GM12892 (cell line): ENCODE measurements at places on chromosomes 3 and 15.

GRCh38 chr3:133917144-133917543 lies 21.5 kb upstream of the RAB6B start:
- DNase-seq, result no peak

- no peak for DNase-seq
These were observed 14.6 kb upstream of the ATP10A start for GRCh38 chr15:25877681-25878080.

DNA sequence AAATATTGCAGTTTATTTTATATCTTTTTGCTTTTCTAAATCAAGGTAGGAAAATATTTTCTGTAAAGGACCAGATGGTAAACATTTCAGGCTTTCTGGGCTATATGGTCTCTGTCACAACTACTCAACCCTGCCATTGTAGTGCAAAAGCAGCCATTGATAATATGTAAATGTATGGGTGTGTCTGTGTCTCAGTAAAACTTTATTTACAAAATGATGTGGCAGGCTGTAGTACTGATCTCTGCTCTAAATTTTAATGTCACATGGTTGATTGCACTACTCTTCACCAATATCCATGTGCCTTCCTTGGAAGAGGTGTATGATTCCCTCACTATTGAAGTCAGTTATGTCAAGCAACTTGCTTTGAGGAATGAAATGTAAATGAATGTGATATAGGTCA lies 175.0 kb downstream of the GOLIM4 start:
- DNase-seq, result no peak

DNA sequence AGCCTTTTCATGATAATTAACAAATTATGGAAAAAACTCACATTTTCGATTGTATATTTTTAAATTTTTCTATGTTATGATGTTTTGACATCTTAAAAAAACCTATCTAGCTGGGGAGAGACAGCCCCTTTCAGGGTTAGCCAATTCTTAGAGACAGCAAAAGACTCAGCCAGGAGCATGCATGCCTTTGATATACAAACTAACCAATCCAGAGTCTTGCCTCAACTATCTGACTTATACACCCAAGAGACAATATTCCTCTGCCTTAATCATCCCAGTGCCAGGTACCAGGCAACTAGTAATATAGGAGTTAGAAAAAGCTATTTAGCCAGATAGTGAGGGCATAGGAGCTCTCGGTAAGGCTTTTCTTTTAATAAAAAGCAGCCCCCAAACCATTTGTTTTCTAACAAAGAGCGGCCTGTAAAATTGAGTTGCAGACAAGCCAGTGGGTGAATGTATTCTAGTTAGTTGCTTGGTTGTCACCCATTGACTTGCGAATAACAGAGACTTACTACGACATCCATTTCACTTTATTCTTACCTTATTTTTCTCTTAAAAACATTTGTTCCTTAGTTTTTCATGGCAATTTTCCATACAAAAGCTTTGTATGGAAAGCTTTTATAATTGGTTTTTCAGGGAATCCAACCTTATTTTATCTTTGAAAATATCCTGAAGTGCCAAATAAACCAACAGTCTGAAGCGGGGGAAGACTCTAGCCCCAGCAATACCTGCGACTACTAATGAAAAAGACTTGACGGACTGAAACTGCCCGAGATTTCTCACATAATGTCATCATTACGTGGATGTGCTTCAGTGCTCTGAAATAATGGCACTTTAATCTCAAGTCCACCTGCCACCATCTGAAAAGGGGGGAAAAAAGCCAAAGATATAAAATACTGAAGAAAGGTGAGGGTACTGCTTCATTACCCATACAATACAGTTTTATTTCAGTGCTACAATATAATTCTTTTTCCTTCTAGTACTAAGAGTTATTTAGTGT lies 64.6 kb upstream of the ATP2C1 start:
- DNase-seq, result no peak

- no peak for DNase-seq
These were observed 276.6 kb upstream of the GADL1 start for GRCh38 chr3:31170932-31171670.

GRCh38 chr3:123089611-123090331 lies 22.9 kb downstream of the PDIA5 start:
- DNase-seq, result no peak

- no peak for DNase-seq
These were observed 46.2 kb downstream of the SLC25A26 start for GRCh38 chr3:66267031-66267430.

DNA sequence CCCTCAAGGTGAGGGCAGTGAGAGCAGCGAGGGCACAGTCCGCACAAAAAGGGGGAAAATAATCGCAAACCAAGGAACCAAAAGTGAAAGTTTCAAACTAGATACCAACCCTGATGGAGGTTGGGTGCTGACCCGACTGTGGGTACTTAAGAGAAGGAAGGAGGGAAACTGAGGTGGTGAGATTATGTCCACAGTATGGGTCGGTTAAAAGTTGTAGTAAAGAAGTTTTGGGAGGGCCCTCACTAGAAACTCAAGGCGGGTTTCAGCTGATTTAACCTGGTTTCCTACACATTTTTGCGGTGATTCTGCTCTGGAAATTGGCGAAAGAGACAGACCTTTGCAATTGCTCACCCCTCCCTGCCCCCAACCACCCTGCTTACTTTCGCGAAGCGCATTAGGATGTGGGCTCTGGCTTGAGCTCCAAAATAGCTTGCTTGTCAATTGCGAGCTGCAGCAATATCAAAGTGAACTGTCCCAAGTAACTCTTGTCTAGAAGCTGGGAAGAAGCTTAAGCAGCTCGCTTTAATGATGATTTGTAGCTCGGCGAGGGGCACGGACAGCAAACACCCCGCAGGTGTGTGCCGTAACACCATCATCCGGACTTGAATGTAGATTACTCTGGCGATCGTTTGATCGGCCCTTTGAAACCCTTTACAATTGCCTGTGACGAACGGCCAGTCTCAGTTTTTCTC lies 15.8 kb downstream of the SOX2 start:
- no peak for DNase-seq

GRCh38 chr3:168714609-168715240 lies 619.0 kb upstream of the GOLIM4 start:
- no peak for DNase-seq

GRCh38 chr3:14564741-14565140 lies 24.6 kb upstream of the GRIP2 start:
- no peak for DNase-seq

- DNase-seq, result no peak
These were observed 164.3 kb downstream of the PCCB start for GRCh38 chr3:136414476-136414875.

- DNase-seq, result no peak
These were observed 118.1 kb downstream of the CLSTN2 start for GRCh38 chr3:140052771-140053702.

DNA sequence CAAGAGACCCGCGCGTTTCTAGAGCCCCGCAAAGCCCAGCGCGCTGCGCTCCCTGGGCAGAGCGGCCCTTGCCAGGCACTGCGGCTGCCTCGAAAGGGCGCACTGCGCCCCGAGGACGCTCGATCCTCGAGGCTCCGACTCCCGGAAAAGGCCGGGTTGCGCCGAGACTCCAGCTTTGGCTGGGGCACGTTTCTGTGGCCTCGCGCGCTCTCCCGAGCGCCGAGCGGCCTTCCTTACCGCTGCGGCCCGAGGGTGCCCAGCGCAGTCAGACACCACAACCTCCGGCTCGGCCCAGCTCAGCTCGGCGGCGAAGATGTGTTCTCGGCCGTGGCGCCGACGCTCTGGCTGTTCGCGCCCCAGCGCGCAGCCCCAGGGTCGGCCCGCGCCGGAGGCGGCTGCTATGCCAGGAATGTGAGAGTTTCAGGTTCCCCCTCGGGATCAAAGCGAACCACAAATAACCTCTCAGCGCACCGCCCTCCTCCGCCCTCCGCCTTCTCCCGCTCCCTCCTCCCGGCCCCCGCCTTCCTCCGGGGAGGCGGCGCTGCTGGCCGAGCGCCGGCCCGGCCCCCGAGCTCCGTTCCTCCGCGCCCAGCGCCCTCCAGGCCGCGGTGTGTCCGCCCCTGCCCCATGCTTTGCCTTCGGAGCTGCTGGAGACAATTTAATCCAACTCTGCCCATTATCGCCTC lies at the start of gene AMOTL2:
AMOTL2 (minus strand) TSS at position 343 of the 686 bp plus-strand sequence. CDS start 3,014 bp downstream, outside the sequence.
- DNase-seq, result peak; percentile 56

DNA sequence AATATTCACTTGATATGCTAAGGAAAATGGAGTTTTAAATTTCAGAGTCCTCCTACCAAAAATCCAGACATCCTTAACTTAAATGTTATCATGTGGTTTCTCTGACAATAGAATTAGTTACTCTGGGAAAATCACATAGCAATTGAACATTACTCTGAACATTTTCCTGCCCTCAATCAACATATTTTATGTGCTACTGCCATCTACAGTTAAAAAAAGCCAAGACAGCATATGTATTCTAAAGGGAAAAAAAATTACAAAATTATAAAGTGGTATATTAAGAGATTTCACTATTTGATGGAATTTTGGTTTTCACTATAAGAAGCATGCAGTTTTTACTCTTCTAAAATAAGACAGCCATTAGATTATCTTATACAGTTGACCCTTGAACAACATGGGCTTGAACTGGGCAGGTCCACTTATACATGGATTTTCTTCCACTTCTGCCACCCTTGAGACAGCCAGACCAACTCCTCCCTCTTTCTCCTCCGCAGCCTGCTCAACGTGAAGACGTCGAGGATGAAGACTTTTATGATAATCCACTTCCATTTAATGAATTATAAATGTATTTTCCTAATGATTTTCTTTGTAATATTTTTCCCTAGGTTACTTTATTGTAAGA lies 122.3 kb downstream of the ATP1B3 start:
- no peak for DNase-seq

DNA sequence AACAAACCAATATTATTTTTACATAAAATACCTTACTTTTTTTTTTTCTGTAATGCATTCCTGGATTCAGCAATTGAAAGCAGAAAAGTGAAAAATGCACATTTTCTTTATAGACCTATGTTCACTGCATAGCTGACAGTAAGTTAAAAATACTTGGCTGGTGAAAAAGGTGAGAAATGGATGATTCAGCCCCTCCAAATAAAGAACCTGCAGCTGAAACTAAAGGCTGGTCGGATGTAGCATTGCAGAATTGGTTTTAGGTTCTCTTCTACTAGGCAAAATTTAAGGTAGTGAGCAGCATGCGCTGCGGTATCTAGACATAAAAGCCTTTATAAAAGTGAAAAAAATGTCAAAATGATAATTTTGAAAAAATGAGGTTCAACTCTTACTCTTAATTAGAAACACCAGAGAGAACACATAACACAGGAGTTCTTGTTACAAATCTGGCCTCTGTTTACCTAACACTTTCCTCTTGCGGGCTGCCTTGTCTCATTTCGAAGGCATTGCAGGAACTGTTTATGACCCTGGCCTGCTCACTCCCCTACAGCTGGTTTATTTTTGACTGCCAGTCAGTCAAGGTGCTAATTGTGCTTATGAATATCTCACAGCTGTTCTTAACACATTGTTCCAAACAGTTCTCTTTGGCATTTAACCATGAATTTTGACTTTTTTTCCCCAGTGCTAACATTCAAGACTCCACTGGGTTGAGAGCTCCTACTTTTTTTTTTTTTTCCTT lies 455.4 kb upstream of the TBL1XR1 start:
- no peak for DNase-seq

DNA sequence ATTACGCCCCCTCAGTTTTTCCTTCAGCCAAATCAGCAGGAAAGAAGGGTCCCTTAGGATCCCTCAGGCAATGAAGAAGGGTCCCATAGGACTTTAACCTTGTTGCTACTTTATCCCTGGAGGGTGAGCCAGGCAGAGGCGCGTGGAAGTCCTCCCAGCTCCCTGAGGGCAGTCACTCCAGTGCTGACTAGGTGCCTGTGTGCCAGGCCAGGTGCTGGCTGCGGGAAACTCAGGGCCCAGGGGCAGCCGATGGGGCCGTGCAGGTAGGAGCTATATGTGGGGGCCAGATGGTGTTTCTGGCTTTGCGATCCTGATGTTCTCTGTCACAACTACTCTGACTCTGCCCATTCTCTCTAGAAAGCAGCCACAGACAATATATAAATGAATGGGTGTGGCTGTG lies 42.8 kb upstream of the IQSEC1 start:
- DNase-seq, result no peak

GRCh38 chr3:187521546-187521945 lies 148.6 kb downstream of the SST start:
- DNase-seq, result no peak

DNA sequence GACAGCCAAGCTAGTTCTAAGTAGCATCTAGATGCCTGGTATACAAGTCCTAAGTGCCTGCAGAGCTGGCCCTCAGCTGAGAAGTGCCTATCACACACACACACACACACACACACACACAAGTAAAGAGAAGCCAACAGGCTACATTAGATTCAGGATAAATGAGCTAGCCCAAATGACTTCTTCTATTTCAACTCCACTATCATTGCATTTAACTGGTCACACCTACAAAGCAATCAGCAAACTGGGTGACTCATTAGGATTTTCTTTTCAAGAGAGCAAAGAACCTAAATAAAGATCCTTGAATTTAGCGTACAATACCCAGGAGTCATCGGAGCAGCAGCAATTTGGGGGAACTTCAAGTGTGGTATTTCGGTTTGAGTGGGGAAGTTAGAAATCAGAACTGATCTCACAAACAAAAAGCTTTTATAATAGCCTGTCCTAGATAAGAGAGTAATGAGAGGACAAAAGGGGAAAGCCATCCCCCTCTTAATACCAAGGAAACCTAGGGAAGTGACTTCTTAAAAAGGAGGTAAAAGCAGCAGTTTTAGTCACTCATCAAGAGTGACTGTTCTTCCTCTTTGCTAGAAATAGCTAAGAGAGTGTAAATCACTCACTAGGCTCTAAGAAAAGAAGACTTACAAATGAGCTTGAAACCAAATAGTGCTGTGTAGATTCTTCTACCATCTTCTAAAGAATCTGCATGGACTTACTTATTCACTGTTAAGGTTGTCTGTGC lies 112.7 kb downstream of the TNIK start:
- DNase-seq, result peak; percentile 1

- no peak for DNase-seq
These were observed 68.7 kb downstream of the LRTM1 start for GRCh38 chr3:54859184-54859583.

- no peak for DNase-seq
These were observed 15.5 kb downstream of the TMEM40 start for GRCh38 chr3:12743583-12743982.

GRCh38 chr15:25684521-25685431 lies 178.4 kb downstream of the ATP10A start:
- no peak for DNase-seq

GRCh38 chr15:96261575-96262034 lies 68.9 kb upstream of the NR2F2 start:
- no peak for DNase-seq

DNA sequence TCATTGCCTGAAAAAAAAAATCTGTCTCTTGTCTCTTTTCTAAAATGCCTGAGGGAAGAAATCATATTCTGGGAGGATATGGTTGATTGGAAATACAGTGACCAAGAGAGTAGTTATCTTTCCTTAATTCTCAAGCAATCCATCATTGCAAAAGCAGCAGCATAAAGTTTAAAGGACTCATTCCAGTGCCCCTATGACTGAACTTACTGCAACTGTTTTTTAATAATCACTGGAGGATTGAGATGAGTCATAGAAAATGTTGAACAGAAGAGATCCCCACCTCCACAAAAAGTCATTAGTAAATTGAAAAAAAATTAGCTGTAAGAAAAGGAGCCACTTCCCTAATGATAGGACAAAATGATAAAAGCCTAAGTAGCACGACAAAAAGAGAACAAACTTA lies 121.5 kb downstream of the SLC9A9 start:
- no peak for DNase-seq
